ENCODE measurements at places on chromosomes 4 and X. TPM values are rescaled to one million over a fixed set of nuclear protein-coding genes. Genes with fewer than 3 reads are reported as not detected.

GALNTL6 gene
- total RNA-seq: not detected

GRCh38 chr4:173498771-173499170 is 31.3 kb downstream of the HAND2 start:
- H3K27ac ChIP-seq: no peak overlapping the region
- no peak overlapping the region for H3K4me3 ChIP-seq
- peaks cover 7% of the 10 kb centered on the region for H3K4me1 ChIP-seq
- peaks cover 75% of the 10 kb centered on the region for H3K27me3 ChIP-seq
- DNase-seq: no peak

GRCh38 chr4:10456260-10456594 is 999 bp downstream of the ZNF518B start:
- peak overlapping the region; percentile 81 for H3K4me3 ChIP-seq
- H3K36me3 ChIP-seq: peaks cover 20% of the 10 kb centered on the region
- H3K27me3 ChIP-seq: no peaks in the 10 kb centered on the region
- H3K27ac ChIP-seq: peak overlapping the region; percentile 70

DNA sequence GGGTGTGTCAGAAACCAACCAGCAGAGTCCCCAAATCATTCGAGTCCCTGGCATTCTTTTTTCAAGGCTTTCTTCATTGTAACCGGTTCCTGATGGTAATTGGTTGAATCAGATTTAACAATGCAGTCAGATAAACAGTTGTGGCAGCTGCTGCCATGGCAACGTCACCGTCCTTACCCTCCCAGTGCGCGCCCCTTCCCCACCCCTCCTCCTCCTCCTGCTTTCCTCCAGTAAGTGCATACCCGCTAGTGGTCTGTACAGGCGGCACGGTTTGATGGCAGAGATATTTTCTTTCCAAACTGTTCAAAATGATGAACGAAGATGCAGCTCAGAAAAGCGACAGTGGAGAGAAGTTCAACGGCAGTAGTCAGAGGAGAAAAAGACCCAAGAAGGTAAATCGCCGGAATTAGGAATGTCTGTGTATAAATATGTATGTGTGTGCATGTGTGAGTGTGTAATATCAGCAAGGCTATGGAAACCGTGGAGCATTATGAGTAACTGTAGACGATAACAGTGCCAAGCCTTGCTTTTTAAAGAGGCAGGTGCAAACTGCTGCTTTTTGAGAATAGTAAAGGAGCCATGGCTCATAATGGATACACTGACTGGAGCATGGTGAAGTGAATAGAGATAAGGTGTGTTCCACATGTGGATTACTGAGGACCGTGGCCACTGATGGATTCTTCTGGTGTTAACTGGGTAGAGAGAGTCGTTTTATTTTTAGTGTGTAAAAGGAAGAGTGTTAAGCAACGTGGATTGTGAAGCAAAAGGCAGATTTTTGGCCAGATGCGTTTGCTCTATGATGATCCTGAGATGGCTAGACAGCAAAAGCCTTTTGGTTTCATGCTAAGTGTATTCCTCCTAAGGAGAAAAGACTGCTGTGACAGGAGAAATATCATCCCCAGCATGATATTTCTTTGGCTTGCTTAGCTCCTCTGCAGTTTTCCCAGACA is at the start of gene ANK2:
ANK2 (plus strand) TSS at position 233 of the 950 bp plus-strand sequence; CDS start at position 309, 76 bp downstream.
- no peak within 1 kb of the TSS for H3K27ac ChIP-seq
- no peak for DNase-seq
- no peaks in the 10 kb centered on the region for H3K27me3 ChIP-seq
- H3K36me3 ChIP-seq: no peaks in the 10 kb centered on the region

DNA sequence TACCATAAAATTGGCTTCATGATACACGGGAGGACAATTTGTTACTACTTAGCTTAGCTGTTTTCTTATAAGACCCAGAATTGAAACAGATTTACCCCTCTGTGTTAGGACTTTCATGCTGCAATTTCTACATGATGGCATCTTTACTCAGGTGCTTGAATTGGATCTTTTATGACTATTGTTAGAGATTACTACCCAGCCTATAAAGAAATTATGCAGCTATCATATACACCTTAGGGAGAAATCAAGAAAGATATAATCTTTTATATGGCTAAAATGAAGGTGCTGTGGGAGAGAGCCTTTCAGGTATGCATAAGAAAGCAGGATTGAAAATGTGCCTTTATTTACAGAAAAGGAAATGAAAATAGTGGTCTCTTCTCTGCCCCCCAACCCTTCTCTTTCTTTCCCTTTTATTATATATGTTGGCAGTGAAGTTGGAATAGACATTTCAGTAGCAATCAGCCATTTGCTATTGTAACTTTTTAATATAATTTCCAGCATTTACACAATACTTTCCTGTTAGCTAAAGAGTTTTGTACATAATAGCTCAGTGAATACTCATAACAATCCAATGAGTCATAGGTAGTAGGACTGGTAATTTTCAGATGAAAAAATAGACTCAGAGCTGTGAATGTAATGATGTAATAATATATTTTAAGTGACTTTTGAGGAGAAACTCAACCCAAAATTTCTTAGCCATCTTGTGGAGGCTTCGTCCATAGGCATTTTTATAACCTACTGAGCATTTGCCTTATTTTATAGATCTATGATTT is 311.8 kb downstream of the ADGRL3 start:
- peak; percentile 49 for DNase-seq
- H3K4me3 ChIP-seq: no peak overlapping the region
- peak overlapping the region; percentile 11 for H3K27ac ChIP-seq
- peaks cover 9% of the 10 kb centered on the region for H3K4me1 ChIP-seq

GRCh38 chr4:78971326-78971725 is 32.1 kb upstream of the PAQR3 start:
- H3K4me1 ChIP-seq: no peaks in the 10 kb centered on the region
- peaks cover 4% of the 10 kb centered on the region for H3K27me3 ChIP-seq
- DNase-seq: no peak
- H3K36me3 ChIP-seq: no peaks in the 10 kb centered on the region
- H3K4me3 ChIP-seq: no peak overlapping the region

DNA sequence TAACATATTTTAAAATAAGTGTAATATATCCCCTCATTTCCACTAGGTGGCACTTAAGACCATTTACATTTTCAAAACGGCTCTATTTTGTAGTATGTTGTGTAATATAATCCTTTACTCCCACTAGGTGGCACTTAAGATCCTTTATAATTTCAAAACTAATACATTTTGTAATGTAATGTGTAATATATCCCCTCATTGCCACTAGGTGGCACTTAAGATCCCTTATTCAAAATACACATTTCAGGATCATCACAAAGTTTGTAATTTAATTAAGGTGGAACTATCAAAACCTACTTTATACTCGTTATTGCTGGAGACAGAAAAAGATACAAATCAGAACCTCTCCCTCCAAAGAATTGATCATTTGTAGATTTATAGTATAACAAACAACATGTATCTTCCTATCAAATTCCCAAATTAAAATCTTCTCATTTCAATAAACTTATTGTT is 132.5 kb downstream of the ARHGAP6 start:
- no peak overlapping the region for H3K4me3 ChIP-seq
- no peak overlapping the region for H3K27ac ChIP-seq
- H3K36me3 ChIP-seq: no peaks in the 10 kb centered on the region
- H3K4me1 ChIP-seq: no peaks in the 10 kb centered on the region
- peak; percentile 67 for DNase-seq
- H3K27me3 ChIP-seq: no peaks in the 10 kb centered on the region

All from endothelial cell of umbilical vein (primary cell).